NCI-H1417 treated with DMSO at 0.1 percent for 48 hours (cell line): ENCODE measurements at places on chromosomes 12 and 14.

GRCh38 chr12:75487308-75487707 is 6.8 kb downstream of the GLIPR1 start:
- DNase-seq, result no peak

DNA sequence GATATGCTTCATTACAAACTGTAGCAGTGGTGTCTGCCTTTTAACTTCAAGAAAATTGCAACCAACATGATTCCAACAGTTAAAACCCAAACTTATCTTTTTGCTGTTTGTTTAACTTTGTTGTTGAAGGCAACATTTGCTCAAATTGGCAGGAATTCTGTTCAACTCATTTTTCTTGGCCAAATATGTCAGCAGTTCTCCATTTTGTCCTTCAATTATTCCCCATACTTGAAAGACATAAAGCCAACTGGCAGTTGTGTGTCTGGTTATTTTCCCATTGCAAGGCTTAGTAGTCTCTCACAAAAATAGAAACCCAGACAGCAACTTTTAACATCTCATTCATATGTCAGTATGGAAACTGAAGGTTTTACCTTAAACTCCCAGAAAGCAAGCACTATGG is 146.3 kb downstream of the LRIG3 start:
- no peak for DNase-seq

- no peak for DNase-seq
These were observed 255.8 kb upstream of the FOXN3 start for GRCh38 chr14:89672636-89673511.

- no peak for DNase-seq
These were observed 23.0 kb downstream of the OR10P1 start for GRCh38 chr12:55659486-55660385.

GRCh38 chr14:82710267-82710841 is 1176.7 kb upstream of the SEL1L start:
- DNase-seq, result peak; percentile 13

- no peak for DNase-seq
These were observed 1589.7 kb upstream of the FLRT2 start for GRCh38 chr14:83940253-83940652.

DNA sequence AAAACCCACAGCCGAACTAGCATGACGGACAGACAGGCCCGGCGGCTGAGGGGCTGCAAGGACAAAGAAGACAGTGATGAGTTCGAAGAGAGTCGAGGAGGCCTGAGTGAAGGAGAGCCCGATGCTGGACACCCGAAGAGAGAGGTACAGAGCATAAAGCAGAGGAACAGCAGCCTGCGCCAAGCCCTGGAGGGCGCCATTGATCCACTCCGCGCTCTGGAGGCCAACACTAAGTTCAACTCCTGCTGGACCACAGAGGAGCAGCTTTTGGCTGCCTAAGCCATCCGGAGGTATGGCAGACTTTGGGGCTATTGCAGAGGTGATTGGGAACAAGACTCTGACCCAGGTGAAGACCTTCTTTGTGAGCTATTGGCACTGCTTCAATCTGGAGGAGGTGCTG is 7.8 kb upstream of the PLXNC1 start:
- no peak for DNase-seq

DNA sequence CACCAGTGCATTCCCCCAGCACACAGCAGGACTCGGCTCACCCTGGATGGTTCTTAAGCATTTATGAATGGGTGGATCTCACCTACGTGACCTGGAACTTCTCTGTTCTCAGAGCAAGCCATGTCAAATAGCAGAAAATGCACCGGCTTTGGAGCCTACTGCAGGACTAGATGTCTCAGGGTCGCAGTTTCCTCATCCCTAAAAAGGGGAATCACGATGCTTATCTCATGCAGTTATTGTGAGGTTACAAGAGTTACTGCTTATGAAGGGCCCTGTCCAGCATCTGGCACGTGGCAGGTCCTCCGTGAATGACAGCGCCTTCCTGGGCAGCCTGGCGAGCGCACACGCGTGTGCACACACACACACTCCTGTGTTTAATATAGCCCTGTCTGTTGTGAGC is 128.5 kb downstream of the ETV6 start:
- no peak for DNase-seq
